ENCODE measurements at places on chromosomes 4 and X. TPM values are rescaled to one million over a fixed set of nuclear protein-coding genes. Genes with fewer than 3 reads are reported as not detected.
A peak's percentile ranks its signal among the peaks of the same experiment; 100 is the strongest.

GRCh38 chr4:11051181-11051580 is 366.6 kb upstream of the CLNK start:
- no peak for DNase-seq

- DNase-seq: no peak
Observed at GRCh38 chr4:169183581-169183980, 87.2 kb downstream of the SH3RF1 start.

- DNase-seq: no peak
Observed at GRCh38 chrX:28586286-28586685, 960 bp upstream of the IL1RAPL1 start.

GRCh38 chr4:168765726-168766125 is 244.3 kb downstream of the CBR4 start:
- peak; percentile 16 for DNase-seq

The SCRG1 gene
- total RNA-seq: not detected

- no peak for DNase-seq
Observed at GRCh38 chr4:88771883-88772450, 74.3 kb upstream of the NAP1L5 start.

- DNase-seq: no peak
Observed at GRCh38 chr4:152540293-152540674, 4.4 kb upstream of the FBXW7 start.

- DNase-seq: no peak
Observed at GRCh38 chr4:8182294-8182693, 16.8 kb upstream of the SH3TC1 start.

- no peak for DNase-seq
Observed at GRCh38 chr4:127580300-127580699, 52.5 kb upstream of the INTU start.

DNA sequence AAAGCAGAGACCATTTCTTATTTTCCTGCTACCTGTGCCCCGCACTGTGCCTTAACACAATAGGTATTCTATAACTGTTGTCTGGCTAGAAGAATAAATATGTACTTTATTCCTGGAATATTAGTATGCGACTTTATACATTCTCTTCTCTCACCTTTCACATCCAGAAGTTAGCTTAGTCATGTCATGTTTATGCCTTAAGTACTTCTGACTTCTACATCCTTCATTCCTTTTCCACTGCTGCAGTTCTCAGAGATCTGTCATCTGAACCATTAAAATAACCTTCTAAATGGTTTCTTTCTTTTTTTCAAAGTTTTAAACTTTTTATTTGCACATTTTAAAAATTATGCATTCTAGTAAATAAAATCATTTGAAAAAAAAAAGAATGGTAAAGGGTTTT is 34.4 kb downstream of the KIF4A start:
- DNase-seq: no peak

The STK26 gene
- 18.8 TPM for total RNA-seq

- DNase-seq: no peak
Observed at GRCh38 chr4:69321153-69321729, 41.0 kb downstream of the UGT2B28 start.

The CENPVL2 gene
- total RNA-seq: not detected

The TRO gene
- total RNA-seq: not detected

GRCh38 chr4:150664935-150665334 is 83.0 kb downstream of the MAB21L2 start:
- DNase-seq: peak; percentile 28

The ARR3 gene
- not detected for total RNA-seq

DNA sequence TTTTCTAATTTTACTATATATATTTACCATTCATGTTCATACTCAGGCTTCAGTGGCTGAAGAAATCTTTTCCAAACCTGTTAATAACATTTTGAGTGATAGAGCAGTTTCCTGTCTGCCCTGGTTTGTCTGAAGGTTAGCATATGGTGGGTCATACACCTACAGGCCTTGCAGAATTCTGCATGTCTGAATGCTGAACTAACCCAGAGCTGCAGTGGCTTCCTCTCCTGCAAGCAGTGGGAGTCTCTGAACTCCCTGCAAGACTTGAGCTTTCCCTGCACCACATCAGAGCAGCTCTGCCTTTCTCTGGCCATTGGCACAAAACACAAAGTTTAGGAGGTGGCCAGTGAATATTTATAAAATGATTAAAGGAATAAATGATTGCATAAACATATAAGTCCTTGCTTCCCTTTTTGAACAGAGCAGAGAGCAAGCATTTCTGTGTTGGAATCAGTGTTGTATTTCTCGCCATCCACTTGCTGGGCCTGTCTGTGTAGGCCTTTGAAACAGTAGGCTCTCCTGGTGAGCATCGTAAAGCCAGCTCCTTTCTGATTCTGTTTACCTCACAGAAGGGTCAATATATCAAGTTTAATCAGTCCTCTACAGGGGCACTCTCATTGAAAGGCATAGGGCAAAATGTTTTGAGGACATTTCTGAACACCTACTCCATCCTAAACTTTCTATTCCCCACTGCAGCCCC is 15.0 kb upstream of the UNC5C start:
- no peak for DNase-seq

The SNCA gene
- total RNA-seq: not detected

- DNase-seq: no peak
Observed at GRCh38 chrX:13463608-13464007, 105.8 kb upstream of the EGFL6 start.

DNA sequence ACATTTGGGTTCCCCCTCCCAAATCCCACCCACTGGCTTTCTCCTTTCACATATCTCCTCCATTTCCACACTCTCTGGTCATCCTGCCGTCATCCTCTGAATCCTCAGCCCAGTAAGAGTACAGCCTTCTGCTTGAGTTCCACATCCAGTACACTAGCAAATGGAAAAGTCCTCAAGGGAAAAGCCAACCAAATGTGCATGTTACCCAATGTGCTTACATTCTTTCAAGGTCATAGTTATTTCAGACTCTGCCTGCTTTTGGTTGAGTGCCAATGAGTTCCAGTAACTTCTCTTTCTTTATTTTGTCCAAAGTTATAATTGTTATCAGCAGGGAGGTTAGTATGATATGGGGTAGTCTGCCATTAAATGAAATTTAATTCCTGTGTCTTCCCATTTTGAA is 78.1 kb downstream of the SRPX start:
- no peak for DNase-seq

- peak; percentile 91 for DNase-seq
Observed at GRCh38 chr4:113645771-113646441, 115.6 kb downstream of the CAMK2D start.

The ATP5ME gene
- total RNA-seq: 378 TPM

DNA sequence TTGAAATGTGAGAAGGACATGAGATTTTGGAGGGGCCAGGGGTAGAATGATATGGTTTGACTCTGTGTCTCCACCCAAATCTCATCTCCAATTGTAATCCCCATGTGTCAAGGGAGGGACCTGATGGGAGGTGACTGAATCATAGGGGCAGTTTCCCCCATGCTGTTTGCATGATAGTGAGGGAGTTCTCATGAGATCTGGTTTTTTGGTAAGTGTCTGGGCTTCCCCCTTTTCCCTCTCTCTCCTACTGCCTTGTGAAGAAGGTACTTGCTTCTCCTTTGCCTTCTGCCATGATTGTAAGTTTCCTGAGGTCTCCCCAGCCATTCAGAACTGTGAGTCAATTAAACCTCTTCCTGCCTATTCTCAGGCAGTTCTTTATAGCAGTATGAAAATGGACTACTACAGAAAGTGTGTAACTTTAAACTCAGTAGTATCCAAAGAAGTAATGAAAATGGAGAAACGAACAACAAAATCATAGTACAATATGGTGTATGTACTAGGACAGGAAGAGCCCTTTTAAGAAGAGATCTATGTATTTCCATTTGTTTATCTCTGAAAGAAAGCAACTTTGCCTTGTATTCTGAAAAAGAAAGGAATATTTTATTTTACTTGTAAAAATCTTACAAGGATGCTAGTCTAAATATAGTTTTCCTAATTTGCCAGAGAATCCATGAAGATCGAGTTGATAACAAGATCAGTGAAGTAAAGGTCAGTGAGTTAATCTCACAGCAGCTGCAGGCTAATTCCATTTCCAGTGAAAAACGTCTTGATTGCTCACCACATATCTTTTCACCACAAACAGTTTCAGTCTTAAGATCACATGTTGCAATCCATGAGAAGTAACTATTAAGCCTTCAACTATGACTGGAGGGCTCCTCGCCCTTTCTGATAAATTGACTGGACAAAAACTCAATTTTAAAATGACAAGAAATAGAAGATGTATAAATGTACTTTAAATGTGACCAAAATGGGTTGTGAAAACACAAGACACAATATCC is 20.5 kb downstream of the PKD2 start:
- no peak for DNase-seq

DNA sequence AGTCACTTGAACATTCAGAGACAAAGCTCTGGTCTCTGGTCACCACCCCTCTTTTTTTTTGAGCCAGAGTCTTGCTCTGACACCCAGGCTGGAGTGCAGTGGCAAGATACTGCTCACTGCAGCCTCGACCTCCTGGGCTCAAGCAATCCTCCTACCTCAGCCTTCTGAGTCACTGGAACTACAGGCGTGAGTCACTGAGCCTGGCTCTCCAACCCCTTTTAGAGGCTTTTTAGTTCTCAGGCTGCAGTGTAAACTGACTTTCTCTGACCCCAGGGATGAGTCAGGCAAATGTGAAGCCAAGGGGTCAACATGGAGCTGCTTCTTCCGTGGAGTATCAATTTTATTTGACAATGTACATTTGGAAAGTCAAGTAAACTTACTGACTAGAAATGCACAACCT is 229.2 kb downstream of the PTTG2 start:
- no peak for DNase-seq

GRCh38 chrX:129982300-129983251 is at the start of gene BCORL1:
BCORL1 (plus strand) TSS chrX:129982635; CDS start chrX:130005232, 22,597 bp downstream.
- peak; percentile 86 for DNase-seq

- no peak for DNase-seq
Observed at GRCh38 chr4:74884266-74884665, 48.6 kb upstream of the PARM1 start.

- no peak for DNase-seq
Observed at GRCh38 chr4:41452484-41453225, 85.3 kb upstream of the LIMCH1 start.

GRCh38 chr4:60683357-60683756 is 516.8 kb upstream of the ADGRL3 start:
- no peak for DNase-seq

The FAM241A gene
- 0.91 TPM for total RNA-seq

DNA sequence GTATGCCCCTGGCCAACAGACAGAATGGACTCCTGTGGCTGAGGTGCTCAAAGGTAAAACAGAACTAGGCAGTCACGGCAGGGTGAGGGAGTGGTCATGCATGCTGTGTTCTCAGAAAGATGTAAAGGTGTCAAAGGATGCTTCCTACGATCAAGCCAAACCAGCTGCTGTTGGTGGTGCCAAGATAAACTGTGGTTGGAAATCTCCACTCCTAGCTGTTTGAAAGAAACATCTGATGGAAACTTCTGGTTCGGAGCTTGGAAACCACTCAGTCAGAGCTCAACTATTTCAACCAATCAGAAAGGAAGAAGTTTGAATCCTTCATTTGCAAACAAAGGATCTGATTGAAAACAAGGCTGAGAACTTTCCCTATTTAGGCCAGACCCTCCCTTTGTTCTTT is 68.5 kb upstream of the DDX60 start:
- no peak for DNase-seq

DNA sequence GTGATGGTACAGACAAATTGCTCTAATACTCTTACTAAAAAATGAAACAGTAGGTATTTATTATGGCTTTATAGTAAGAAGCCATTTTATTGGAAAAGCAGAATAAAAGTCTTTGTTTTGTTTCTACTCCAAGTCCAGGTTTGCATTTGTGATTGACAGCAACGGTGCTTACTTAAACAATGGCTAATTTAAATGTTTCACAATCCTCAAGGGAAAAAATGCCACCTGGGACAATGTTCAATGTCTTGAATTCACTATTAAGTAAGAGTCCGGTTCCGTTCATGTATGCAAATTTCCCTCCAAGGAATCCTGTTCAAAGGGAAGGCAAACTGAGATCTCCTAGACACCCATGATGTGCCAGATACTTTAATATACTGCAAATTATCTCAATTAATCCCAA is 123.6 kb downstream of the RBM47 start:
- no peak for DNase-seq

- DNase-seq: peak; percentile 63
Observed at GRCh38 chr4:180028682-180029081, 2214.5 kb upstream of the TENM3 start.

DNA sequence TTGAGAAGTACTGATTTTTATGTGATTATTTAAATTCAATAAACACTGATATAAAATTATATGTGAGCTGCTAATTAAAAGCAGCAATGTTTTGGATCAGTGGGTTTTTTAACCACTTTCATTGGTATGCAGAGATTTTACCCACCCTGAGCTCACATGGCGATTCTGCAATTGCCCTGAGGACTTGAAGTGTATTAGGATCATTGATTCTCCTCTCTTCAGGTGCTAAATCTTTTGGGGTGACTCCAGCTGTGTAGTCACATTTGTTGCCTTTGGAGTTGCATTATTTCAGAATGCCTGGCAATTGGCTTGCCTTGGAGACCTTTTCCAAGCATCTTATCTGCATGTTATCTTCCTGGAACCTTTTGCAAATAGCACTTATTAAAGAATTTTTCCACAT is 51.3 kb downstream of the UGT8 start:
- DNase-seq: no peak

Measured in HT-29 (cell line).